ENCODE measurements at places on chromosomes 6 and 20.

DNA sequence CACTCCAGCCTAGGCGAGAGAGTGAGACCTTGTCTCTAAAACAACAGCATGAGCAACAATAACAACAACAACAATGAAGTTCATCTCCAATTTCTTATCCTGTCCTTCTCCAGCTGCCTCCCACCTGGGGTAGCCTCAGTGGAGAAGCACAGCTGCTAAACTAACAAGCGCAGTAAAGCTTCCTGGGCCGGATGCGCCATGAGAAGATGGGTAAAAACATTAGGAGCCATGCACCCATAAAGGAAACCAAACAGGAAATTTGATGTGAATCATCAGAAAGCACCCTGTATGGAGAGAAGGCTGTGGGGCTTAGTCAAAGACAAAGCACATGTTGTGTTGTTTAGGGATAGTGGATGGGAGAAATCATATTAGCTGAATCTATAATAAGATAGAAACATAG, 61.1 kb upstream of the CCN6 start:
- no peak for DNase-seq

- no peak for DNase-seq
These were observed 130.0 kb upstream of the SYNCRIP start for GRCh38 chr6:85772641-85773040.

DNA sequence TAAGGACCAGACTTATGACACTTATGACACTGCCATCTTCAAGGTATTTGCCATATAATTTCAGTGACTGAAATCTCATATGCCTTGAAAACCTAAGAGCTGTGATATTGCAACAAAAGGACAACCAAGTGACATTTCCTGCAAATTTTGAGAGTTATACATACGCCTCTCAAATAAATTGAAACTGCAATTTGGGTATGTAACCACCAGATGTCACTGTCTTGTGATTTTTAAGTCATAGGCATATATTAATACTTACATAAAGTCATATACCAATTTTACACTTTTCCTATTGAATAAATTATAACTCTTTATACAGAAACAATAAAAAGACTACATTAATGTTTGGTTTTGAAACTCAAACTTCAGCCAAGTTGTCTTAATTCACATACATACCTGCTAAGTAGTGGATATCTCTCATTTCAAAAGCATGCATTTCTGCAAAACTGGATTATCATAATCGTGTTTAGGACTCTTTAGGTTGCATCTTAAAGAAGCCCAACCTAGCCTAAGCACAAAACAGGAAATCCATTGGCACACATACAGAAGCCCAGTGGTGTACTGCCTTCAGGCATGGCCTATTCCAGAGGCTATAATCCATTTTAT, 180.2 kb downstream of the PACRG start:
- DNase-seq = no peak

DNA sequence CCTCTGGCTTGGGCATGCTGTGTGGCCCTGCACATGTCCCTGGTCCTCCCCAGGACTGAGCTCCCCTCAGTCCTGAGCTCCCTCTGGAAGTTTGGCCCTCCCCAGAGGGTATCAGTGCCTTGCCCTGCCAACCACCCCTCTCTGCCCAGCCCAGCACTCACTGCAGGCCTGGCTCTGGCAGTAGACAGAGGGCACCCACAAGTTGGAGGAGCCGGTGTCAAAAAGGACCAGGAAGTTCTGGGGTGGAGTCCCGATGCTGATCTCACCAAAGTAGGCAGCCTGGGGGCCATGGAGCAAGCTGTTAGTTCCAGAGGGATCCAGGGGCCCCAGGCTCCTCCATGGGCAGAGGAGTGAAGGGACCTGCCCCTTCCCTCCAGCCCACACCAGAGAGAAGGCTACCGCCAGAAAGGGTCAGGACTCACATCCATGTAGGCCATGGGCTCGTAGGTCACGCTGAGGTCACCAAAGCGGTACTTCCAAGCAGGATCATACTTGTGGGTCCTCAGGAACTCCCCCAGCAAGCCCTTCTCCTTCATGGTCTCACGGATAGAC, 2.9 kb downstream of the PGC start:
- DNase-seq = no peak

DNA sequence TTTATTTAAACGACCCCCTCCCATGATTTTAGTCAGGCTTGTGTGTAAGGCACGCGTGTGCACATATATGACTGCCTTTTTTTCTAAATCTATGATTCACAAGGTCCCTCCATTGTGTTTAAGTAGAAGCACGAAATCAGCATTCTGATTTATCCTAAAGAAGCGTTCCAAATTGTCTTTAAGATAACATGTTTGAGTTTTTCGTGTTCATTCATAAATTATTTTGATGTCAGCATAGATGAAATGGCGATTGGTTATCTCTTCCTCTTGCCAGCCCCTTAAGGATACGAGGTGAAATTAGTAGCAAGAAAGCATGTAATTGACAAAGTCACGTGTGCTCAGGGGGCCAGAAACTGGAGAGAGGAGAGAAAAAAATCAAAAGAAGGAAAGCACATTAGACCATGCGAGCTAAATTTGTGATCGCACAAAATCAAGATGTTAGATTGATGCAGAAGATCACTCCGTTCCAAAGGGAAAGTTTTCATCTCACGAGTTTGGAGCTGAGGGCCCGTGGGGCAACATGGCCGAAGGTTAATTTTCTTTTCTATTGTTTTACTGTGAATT, at the start of gene LIN28B:
TSS of gene LIN28B (plus strand) at position 377 of the 564 bp plus-strand sequence. CDS start at position 521, 144 bp downstream.
- no peak for DNase-seq

- DNase-seq = no peak
These were observed 682 bp upstream of the CHD6 start for GRCh38 chr20:41618807-41619311.

DNA sequence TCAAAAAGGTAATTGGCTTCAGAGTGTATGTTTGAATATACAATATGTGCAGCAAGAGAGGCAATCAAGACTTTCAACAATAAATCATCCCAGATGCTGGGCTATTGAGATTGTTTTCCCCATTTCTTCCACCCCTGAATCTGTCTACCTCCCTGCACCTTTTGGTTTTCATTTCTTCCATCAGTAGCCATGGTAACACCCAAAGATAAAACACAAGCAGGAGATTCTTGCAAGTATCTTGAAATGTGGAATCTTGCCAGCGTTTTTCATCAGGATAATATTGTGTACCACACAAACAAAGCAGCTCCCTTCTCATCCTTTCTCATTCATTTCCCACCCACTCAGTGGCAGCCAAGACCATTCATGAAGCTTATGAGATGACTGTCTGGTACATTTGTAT, 73.0 kb upstream of the NRSN1 start:
- no peak for DNase-seq

DNA sequence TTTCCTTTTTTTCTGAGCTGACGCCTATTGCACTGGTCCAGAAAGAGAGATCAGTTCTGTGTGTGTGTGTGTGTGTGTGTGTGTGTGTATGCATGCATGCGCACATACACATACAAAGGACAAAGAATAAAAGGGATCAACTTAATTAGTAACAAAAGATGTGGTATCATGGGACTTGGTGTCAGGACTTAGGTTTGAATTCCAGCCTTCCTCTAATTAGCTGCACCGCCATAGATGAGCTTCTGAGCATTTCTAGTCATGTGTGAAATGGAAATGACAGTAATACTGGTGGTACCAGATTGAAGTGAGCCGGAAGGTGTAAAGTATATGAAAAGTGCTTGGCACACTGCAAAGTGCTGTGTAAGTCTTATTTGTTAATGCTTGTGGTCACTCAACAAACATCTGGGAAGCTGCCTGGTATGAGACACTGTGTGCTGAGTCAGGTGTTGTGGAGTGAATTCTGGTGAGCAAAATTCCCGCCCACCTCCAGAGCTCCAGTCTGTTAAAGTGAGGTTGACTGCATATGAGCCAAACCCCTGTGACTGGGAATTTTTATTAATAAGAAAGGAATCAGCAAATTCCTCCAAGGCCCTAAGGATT, 12.4 kb downstream of the DAAM2 start:
- DNase-seq = no peak

DNA sequence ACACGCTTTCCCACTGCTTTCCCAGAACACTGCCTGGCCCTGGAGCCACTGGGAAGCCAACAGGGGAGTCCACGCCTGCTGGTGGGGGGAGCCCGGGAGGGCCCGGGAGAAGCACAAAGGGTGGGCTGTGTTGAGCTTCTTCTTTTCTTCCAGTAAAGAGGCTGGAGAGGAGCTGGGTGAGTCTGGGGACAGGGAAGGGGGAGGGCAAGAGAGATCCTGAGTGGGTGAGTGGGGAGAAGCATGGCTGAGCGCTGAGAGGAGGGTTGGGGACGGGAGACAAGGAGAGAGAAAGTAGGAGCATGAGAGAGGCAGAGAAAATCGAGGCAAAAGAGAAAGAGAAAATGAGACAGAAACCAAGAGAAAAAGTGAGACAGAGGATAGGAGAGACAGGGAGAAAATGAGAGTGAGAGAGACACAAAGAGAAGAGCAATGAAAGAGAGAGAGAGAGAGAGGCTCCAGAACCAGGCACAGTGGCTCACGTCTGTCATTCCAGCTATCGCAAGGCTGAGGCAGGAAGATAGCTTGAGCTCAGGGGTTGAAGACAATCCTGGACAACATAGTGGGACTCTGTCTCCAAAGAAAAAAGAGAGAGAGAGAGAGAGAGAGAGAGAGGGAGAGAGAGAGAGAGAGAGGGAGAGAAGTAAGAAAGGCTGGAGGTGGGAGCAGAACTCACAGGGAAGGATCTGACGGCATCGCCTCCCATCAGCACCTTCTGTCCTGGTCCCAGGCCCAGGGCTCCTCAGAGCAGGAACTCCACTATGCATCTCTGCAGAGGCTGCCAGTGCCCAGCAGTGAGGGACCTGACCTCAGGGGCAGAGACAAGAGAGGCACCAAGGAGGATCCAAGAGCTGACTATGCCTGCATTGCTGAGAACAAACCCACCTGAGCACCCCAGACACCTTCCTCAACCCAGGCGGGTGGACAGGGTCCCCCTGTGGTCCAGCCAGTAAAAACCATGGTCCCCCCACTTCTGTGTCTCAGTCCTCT, 2.0 kb downstream of the LST1 start:
- DNase-seq = no peak

DNA sequence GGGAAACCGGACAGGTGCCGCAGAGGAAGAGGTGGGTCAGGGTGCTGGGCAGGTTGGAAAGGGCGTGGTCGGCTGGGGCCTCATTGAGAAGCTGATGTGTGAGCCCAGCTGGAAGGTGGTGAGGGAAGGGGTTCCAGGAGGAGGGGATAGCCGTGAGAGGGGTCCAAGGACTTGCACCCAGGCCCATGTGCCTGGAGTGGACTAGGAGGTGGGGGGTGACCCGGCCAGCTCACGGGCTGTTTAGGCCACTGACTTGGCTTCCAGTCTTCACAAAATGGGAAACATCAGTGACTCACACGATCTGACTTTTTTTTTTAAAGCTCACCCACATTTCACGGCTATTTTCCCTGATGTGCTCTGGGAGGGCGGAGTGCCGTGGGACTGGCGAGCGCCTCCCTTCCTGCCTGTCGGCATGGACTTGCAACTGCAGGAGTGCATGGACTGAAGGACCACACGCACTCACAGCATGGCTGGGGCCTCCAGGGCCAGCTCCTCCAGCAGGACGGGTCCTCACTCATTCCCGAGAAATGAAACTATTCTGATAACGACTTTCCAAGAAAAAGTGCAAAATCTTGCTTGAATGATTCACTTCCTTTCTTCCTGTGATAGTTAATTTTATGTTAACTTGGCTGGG, 13.5 kb upstream of the PDE10A start:
- DNase-seq = no peak

DNA sequence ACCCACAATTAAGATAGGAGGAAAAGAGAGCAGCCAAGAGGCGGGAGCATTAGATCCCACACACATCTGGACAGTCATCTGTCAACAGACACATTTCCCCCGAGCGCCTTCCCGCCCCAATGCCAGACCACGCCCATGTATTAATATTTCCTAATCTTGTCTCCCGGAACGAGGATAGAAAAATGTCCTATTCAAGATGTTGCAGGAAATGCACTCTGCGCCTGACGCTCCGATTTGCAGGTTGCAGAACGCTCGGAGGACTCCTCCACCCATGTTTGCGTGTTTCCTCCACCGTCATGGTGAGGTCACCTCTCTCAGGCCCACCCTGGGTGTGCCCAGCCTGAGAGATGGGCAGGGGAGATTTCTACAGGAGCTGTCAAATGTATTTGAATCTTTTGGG, 215.2 kb downstream of the TAF4 start:
- no peak for DNase-seq

DNA sequence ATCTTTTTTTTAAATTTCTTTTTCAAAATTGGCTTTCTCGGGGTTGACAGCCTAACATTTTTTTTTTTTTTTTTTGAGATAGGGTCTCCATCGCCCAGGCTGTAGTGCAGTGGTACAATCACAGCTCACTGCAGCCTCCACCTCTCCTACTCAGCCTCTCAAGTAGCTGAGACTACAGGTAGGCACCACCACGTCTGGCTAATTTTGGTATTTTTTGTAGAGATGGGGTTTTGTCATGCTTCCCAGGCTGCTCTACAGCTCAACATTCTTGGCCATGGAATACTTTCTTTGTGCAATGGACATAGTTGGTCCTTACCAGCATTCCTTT, 6.4 kb upstream of the CTNNBL1 start:
- no peak for DNase-seq

DNA sequence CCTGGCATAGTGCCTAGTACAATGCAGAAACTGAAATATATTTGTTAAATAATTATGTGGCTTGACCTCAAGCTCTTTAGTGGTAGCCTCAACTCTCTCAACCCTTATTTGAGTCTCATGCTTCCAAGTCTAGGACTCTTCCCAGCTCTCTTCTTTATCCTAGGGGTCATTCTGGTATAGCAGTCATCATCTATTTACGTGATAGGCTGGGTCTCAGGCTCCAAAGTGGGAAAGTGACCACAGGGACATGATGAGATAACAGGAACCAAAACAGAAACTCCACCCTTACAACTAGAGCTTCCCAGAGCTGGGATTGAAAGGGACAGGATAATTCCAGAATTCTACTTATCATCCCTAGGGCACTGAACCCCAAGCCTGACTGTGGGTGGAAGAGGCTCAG, 17.7 kb upstream of the MAP3K7 start:
- DNase-seq = no peak

DNA sequence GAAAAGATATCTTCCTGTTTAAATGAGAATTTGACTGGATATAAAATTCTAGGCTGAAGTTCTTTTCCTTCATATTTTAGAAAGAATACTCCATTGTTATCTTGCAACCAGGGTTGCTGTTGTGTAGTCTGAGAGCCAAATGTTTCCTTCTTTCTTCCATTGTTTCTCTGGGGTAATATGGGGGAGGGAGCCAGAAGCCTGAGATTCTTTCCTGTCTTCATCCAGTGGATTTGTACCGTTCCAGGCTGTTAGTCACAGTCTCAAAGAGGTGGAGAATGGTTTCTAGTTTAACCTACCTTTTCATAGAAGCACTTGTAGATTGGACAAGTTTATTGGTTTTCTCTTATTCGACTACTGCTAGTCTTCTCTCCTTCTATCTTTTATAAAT, 6.1 kb upstream of the ULBP3 start:
- DNase-seq = no peak

GRCh38 chr20:38046572-38046971, 13.0 kb downstream of the RPRD1B start:
- DNase-seq = no peak

GRCh38 chr6:13178107-13178506, 150.2 kb downstream of the TBC1D7 start:
- DNase-seq = no peak

DNA sequence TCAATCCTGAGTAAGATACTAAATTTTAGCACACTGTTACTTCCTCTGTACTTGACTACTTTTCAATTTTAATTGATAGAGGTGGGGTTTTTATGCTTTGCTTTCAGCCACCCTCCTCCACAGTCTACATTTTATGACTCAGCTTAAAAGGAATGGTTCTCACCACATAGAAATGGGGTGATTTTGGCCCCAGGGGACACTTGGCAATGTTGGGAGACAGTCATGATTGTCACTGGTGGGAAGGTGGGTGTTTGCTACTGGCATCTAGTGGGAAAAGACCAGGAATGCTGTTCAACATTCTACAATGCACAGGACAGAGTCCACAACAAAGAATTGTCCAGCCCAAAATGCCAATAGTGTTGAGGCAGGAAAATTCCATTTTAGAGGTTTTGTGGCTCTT, 71.3 kb downstream of the PCSK2 start:
- DNase-seq = no peak

Measured in stimulated activated CD8-positive, alpha-beta memory T cell treated with anti-CD3 and anti-CD28 coated beads, Interleukin-15, amount 100 ng/mL, for 4 hours (primary cell).